A549 treated with Mapracorat at 1 μM for 4 hours (cell line): ENCODE measurements at places on chromosomes 16 and 17. TPM values are rescaled to one million over a fixed set of nuclear protein-coding genes. Genes with fewer than 3 reads are reported as not detected.

ADCY7 gene
- 9.6 to 16.8 TPM (median 13.3 TPM) in 5 replicates for total RNA-seq

TCF25 gene
- total RNA-seq: 72.6 to 83.2 TPM (median 78.7 TPM) in 5 replicates

QPRT gene
- 0.57 to 1.5 TPM (median 1.2 TPM) in 5 replicates for total RNA-seq

SNAI3 gene
- 0.07 to 0.23 TPM (median 0.16 TPM) in 5 replicates for total RNA-seq

TSPAN10 gene
- total RNA-seq: 3.8 to 6.7 TPM (median 4.9 TPM) in 5 replicates
